Heart right ventricle (tissue), 16 donors: ENCODE measurements at places on chromosomes 2 and 18. TPM values are rescaled to one million over a fixed set of nuclear protein-coding genes. Genes with fewer than 3 reads are reported as not detected.

DNA sequence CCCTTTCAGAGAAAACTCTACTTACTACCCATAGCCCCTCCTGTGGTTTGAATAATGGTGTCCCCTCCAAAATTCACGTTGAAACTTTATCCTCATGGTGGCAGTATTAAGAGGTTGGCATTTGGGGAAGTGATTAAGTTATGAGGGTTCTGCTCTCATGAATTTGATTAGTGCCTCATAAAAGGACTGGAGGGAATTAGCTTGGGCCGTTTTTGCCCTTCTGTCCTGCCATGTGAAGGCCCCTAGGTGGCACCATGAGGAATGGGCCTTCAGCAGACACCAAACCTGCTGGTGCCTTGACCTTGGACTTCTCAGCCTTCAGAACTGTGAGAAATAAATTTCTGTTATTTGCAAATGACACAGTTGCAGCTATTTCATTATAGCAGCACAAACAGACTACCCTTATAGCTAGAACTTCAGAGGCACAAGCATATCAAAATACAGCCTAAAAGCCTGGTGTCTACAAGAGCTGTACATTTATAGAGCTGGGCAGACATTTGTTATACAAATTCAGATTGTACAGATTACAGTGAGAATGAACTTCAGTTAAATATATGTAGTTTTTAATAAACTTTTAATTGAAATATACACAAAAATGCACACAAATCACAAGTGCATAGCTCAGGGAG lies 2.6 kb upstream of the PTPN2 start:
- no peak for DNase-seq

DNA sequence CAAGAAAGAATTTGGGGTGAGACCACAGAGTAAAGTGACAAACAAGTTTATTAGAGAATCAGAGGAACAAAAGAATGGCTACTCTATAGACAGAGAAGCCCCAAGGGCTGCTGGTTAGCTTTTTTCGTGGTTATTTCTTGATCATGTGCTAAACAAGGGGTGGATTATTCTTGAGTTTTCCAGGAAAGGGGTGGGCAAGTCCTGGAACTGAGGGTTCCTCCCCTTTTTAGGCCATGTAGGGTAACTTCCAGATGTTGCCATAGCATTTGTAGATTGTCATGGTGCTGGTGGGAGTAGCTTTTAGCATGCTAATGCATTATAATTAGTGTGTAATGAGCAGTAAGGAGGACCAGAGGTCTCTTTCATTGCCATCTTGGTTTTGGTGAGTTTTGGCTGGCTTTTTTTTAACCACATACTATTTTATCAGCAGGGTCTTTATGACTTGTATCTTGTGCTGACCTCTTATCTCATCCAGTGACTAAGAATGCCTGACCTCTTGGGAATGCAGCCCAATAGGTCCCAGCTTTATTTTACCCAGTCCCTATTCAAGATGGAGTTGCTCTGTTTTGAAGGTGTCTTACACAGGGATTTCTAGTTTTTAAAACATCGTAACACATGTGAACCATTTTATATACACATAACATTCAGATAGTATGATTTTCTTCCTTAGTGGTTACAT lies 77.8 kb downstream of the MYO1B start:
- no peak for DNase-seq

- no peak for DNase-seq
Measured at GRCh38 chr18:53784253-53784652, 440.2 kb downstream of the MBD2 start.

- no peak for DNase-seq
Measured at GRCh38 chr2:160397530-160397865, 96.1 kb downstream of the RBMS1 start.

GRCh38 chr18:24819141-24819890 lies 358.9 kb downstream of the HRH4 start:
- no peak for DNase-seq

Gene TDRD15
- not detected for total RNA-seq

Gene MYCN
- 0.30 TPM for total RNA-seq

- no peak for DNase-seq
Measured at GRCh38 chr2:99928470-99929053, 213.8 kb downstream of the AFF3 start.

DNA sequence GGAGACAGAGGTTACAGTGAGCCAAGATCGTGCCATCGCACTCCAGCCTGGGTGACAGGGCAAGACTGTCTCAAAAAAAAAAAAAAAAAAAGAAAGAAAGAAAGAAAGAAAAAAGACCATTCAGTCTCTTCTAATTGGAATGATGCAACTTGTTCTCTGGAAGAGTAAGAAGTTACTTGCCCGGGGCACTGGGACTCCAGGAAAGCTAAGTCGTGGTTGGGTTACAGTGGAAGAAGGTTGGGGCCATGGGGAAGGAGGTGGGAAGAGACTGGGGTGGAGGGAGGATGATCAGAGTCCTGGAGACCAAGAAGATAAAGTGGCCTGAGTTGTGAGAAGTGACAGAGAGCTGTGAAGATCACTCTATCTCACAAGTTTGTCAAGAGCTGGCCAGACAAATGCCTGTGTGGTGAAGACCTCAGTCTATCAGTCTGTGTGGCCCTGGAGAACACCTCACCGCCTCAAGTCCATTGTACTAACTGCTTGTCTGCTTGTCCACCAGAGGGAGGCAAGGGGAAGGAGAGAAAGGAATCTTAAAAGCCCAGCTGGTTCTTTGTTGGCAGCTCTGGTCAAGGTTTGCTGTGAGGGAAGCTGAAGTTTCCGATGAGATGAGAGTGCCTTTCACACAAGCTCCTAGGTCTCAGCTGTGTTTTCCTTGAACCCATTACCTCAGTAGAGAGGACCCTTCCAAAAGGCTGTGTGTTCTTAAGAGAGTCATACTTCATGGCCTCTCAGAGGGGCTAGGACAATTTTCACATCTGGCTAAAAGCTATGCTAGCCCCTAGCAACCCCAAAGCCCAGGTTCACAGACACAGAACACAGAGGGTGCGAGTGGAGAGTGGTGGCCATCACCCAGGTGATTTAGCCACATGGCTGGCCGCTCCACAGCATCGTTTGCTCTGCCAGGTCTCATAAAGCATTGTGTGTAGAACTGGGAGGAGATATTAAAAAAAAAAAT lies 72.0 kb upstream of the TMEM178A start:
- peak; percentile 70 for DNase-seq

DNA sequence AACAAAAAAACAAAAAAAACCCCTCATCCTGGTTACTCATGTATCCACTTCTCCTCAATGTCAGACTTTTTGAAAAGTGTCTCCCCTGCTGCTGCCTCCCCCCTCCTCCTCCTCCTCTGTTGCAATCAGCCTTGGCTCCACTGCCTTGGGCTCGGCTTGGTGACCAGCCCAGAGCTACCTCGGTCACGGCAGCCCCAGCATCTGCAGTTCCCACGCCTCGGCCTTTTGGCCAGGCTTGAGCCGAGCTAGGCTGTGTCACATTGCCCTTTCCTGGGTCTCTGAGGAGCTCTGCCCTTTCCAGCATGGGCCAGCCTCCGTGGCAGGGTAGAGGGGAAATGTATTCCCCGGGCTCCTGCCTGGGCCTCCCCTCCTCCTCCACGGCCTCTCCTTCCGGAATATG lies 22.7 kb upstream of the INHBB start:
- peak; percentile 45 for DNase-seq

GRCh38 chr2:73981081-73982001 lies 3.4 kb upstream of the TET3 start:
- peak; percentile 53 for DNase-seq

DNA sequence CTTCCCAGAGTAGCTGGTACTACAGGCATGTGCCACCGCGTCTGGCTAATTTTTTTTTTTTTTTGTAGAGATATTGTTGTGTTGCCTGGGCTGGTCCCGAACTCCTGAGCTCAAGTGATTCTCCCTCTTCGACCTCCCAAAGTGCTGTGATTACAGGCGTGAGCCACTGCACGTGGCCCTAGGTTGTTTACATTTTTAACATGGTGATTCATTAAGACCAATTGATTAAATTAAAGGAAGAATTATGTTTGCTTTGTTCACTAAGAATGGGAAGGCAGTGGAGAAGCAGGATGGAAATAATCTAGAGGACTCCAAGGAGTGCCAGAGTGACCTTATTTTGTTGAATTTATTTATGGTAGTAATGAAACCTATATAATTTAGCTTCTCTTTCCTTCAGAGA lies 7.5 kb downstream of the LCLAT1 start:
- no peak for DNase-seq

DNA sequence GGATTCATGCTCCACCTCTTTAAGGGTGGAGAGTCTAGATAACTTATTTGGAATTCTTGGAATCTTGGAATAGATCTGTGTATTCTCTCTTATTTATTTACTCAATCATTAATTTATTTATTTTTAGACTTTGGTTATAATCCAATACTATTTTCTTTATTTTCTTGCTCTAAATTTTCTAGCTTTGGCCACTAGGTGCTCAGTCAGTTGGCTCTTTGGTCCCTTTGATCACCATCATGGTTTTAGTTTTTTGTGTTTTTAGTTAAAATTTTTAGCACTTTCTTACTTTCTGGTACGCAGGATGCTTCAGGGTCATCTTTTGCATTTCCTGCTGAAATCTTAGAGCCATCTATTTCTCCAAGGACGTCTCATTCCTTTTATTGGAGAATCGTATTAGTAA lies 5.2 kb upstream of the PLEK start:
- DNase-seq: no peak
